ENCODE measurements at places on chromosomes 11 and 22.
A peak's percentile ranks its signal among the peaks of the same experiment; 100 is the strongest.

- DNase-seq: no peak
Observed at GRCh38 chr11:10429526-10429925, 25.5 kb upstream of the AMPD3 start.

DNA sequence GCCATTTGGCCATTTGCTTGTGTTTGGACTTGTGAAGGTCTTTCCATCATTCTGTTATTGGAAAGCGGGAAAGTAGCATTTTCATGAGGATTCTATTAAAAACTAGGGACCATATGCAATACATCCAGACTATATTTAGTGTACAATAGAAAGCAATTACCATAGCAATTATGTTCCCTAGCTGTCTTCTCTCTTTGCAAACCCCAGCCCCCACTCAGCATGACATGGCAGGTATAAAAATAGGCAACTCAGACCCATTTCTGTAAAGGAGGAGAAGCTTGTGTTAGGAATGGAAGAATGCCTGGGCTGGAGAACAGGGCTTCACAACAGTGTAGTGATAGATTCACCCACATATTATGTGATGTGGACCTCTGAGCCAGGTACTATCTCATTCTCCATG lies 12.4 kb downstream of the OR51B6 start:
- DNase-seq: no peak

GRCh38 chr11:123000721-123001120 lies 19.1 kb upstream of the BSX start:
- no peak for DNase-seq

- DNase-seq: no peak
Observed at GRCh38 chr22:33372875-33373274, 314.7 kb upstream of the SYN3 start.

DNA sequence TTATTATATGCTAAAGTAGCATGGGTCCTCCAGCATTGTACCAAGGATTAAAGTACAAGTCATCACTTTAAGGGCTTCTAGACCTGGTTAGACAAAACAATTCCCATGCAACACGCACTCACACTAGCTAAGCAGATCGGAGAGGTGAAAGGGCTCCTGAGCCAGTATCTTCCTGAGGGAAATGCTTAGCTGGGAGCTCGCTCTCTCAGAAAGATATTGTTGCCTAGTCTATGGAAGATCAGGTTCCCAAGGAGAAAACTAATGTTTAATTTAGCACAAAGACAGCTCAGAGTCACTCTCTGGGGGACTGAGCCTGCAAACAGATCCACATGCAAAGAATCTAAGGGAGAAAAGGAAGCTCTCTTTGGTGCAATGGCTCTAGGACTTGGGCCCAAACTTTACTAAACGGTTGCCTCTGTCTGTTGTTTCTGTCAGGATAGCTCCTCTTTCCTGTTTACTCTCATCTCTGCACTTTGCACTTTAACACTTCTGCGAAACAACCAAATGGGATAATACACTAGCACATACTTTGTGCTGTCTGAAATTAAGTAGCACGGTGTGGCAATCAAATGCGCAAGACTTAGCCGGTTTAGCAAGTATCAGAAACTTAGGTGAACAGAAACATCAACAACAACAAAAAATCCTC lies 10.7 kb downstream of the MAML2 start:
- DNase-seq: no peak

- no peak for DNase-seq
Observed at GRCh38 chr11:72844356-72844755, 30.1 kb downstream of the ATG16L2 start.

- DNase-seq: no peak
Observed at GRCh38 chr11:68127714-68128681, 6.8 kb upstream of the CHKA start.

- no peak for DNase-seq
Observed at GRCh38 chr11:128251140-128251539, 336.2 kb downstream of the ETS1 start.

- no peak for DNase-seq
Observed at GRCh38 chr11:36027731-36028130, 83.9 kb downstream of the LDLRAD3 start.

GRCh38 chr22:19615001-19615461 lies 90.8 kb upstream of the CLDN5 start:
- no peak for DNase-seq

DNA sequence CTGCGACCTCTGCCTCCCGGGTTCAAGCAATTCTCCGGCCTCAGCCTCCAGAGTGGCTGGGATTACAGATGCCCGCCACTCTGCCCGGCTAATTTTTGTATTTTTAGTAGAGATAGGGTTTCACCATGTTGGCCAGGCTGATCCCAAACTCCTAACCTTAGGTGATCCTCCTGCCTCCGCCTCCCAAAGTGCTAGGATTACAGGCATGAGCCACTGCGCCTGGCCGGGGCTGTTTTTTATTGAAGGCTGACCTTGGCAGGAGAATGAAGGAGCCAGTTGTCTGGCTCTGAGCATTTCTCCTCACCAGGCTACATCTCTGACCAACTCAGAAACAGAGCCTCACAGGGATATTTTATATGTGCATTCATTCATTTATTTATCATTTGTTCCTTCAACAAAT lies 2.3 kb downstream of the KIAA1671 start:
- DNase-seq: no peak

DNA sequence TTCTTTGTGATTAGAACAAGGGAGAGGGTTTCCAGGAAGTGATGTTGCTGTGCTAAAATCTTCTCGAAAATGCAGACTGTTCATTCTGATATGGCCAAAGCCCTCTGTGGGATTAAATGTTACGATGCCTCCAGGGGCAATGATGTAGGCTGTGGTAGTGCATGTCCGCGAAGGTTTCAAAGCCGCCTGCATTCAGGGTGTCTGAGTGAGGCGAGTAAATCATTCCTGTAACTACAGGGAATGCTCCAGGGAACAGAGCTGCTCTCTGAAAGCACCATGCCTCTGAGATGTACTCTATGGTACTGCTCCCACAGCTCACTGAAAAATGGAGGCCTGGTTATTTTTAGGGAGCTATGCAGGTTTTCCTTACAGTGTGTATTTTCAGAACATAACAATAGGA lies 21.2 kb downstream of the PDGFD start:
- no peak for DNase-seq

DNA sequence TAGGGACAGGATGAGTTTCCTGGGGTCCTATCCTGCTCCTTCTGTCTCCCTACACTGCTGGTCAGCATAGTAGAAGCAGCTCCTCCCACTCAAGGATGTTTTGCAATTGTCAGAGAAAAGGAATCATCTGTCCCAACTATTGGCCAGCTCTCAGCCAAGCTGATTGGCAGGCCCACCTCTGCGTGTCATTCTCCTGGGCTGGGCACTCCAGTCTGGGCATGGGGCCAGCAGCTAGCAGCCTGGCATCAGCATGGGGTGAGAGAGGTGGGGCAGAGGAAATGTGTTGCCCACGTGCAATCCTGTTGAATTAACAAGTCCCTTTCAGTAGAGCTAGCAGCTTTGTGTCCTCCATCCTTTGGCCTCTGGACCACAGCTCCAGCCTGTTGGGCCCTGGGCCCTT lies 14.1 kb downstream of the ANKK1 start:
- DNase-seq: peak; percentile 61

DNA sequence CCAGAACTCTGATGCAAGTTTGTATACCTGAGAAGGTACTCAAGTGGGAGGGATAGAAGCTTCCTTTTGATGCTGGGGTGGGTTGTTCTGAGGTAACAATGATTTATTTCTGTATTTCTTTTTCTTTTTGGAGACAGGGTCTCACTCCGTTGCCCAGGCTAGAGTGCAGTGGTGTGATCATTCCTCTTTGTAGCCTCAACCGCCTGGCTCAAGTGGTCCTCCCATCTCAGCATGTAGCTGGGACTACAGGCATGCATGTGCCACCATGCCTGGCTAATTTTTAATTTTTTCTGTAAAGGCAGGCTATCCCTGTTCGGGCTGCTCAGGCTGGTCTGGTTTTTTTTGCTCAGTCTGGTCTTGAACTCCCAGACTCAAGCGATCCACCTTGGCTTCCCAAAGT lies 7.9 kb downstream of the KDM2A start:
- DNase-seq: no peak

DNA sequence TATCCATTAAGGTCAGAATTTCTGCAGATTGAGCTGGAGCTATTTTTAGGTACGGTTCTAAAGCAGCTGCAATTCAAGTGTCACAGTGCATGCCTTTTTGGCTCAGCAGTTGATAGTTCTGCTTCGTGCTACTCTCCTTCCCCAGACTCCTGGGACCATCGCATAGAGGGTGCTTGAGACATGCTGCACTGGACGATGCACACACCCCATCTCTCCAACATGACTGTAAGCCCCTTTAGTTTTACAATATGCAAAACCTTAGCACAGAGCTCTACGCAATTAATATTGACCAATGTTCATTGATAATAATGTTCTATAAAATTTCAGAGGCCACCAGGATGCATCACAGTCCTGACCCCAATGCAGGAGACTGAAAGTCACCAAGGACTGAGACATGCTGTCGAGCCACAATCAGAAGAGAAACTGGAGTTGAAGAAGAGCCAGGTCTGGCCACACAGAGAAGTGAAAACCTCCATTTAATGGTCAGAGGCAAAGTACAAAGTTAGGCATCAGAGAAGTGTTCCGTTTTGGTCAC lies 120.9 kb upstream of the ZC3H12C start:
- DNase-seq: no peak

GRCh38 chr11:127137771-127138280 lies 137.3 kb upstream of the KIRREL3 start:
- no peak for DNase-seq

DNA sequence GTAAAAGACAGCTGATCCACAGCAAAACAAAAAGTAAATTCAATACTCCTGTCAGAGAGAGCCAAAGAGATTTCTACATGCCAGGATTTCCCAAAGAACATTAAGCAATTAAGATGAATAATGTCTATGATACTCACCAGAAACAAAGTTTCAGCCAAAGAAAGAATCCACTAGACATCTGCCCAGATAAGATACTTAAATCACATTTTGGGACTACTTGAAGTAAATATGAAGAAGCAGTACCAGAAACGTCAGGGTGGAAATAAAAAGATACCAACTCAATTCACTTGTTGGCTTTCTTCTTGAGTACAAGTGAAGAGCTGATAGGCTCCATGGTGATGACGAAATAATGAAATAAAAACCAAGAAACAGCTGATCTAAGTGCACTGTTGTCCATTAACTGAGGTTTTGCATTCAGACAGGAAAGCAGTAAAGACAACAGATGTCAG lies 31.6 kb upstream of the ARHGAP32 start:
- DNase-seq: no peak

DNA sequence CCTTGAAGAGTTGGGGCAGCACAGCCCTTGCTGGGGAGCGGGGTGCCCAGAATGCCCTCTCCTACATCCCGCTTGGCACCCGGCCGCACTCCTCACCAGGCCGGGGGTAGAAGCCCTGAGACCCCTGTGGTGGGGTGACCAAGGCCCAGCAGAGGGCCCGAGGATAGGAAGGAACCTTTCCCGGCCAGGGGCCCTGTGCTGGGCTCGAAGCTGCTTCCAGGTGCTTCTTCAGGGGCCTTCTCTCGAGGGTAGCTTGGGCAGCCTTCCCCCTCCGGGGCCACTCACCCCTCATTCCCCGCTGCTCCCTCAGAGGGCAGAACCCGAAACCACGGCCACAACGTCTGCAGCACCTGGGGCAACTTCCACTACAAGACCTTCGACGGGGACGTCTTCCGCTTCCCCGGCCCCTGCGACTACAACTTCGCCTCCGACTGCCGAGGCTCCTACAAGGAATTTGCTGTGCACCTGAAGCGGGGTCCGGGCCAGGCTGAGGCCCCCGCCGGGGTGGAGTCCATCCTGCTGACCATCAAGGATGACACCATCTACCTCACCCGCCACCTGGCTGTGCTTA lies 752 bp downstream of the MUC2 start:
- no peak for DNase-seq
